ENCODE measurements at places on chromosomes 7 and 10.

GRCh38 chr7:55377162-55377817 is 12.2 kb downstream of the LANCL2 start:
- no peak for DNase-seq

- no peak for DNase-seq
Measured at GRCh38 chr7:37714606-37715005, 31.0 kb downstream of the GPR141 start.

DNA sequence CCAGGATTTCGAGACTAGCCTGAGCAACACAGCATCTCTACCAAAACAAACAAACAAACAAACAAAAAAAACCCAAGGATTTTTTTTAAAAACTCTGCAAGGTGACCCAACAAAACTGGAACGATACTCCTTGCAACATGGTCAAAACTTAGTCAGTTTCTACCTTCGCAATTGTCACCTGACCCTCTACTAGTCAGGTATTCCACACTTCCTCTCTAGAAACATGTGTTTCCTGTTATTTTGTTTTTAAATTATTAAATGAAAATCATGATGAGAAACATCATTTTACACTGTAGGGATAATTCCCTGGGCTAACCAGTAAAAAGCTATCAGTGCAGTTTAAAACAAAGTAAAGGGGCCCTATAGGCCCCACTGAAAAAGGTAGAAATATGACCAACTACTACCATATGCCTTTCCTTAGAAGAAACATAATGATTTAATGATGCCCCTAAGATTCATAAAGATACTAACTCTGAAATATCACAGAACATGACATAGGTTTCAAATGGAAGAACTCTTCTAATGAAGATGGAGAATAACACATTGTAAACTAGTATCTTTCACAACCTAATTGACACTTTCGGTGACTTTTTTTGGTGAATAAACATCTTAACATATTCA is 8.7 kb downstream of the BRAF start:
- no peak for DNase-seq

GRCh38 chr7:31049005-31049765 is 2.9 kb upstream of the ADCYAP1R1 start:
- no peak for DNase-seq

GRCh38 chr10:76265441-76266113 is 834.2 kb downstream of the LRMDA start:
- DNase-seq, result no peak

GRCh38 chr7:7701527-7701926 is 16.9 kb downstream of the RPA3 start:
- no peak for DNase-seq

DNA sequence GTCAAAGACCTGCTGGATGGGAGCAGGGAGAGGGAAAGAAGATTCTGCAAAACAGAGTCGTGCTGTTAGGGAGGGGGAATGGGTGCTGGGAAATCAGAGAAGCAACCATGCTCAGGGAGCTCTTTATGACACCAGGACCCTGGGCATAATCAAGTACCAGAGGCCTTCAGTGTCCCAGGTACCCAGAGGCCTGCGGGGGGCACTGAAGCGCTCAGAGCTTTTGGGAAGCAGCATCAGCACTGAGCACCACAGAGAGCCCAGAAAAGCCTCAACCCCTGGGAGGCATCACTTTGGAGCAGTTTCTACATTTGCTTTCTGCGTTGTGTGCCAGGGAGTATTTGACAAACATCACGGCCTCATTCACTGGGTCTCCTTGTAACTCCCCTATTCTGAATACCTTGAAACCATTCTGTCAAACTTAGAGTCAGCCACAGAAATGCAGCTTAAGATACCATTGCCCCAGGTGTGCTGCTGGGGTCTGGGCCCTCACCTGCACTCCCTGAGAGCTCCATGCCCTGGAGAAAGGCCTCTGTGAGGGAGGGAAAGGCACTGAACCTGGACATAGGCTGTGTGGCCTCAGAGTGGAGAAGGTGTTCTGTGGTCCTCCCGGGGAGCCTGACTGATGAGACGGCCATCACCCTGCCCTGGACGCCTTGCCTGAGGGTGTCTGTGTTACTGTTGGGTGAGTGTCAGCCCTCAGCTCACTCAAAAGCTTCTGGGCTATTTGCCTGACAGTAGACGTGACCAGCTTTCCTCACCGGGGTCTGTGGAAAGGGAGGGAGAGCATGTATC is 37.1 kb downstream of the CXCL12 start:
- peak; percentile 31 for DNase-seq

DNA sequence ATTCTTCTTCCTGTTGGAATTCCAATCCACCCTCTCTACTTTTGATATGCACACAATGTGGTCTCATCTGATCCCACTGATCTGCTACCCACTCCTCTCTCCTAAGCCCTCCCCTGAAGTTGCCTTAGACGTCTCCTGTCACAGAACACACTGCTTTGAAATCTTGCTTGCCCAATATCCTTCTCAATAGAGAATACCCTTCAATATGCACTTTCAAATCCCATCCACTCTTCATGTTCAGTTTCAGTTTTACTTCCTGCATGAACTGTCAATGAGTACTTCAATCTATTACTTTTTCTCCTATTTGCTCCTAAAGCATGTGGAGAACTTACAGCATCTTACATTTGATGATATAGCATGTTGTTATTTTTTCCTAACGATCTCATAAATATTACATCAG is 93.5 kb downstream of the UPF2 start:
- no peak for DNase-seq

DNA sequence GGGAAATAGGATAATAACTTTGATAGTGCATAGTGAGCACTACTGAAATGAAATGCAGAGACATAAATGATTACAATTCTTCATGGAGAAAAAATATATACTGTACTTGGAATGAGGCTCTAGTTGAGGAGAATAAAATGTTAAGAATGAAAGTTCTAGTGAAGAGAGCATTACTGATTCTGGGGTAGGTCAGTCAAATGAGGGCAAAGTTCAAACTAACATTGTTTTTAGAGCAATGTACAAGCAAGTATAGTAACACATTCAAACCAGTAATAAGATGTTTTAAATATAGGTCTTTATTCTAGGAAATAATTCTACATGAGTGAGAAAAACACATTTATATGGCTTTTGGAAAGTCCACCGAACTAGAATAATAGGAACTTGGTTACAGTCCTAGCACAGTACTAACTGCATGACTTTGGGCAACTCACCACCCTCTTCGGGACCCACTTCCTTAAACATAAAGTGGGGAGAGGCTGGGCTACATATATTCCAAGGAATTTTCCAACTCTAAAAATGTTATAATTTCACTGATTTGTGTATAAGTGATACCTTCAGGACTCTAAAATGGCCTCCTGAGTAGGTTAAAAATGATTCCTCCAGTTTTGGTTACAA is 86.4 kb downstream of the CDK6 start:
- no peak for DNase-seq

GRCh38 chr7:28668085-28668484 is 255.8 kb downstream of the CREB5 start:
- DNase-seq, result no peak

DNA sequence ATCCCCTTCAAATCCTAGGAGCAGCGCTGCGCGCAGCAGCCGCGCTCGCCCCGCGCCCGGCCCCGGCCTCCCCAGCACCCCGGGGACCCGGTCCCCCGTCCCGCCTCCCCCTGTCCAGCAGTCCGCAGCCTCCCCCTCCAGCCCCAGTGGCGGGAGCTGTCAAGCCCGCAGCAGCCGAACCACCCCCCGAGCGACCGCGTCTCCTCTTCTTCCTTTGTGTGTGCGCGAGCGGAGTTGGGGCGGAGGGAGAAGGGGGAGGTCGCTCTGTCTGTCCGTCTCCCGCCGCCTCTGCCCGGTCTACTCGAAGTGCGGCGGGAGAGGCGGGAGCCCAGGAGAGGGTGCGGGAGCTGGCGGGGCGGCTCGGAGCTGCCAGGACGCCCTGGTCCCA is 375 bp upstream of the CHN2 start:
- peak; percentile 62 for DNase-seq

- DNase-seq, result no peak
Measured at GRCh38 chr7:2800220-2800930, 43.7 kb downstream of the GNA12 start.

- no peak for DNase-seq
Measured at GRCh38 chr10:34241226-34242000, 573.7 kb downstream of the PARD3 start.

- no peak for DNase-seq
Measured at GRCh38 chr7:2040893-2041270, 191.9 kb downstream of the MAD1L1 start.

DNA sequence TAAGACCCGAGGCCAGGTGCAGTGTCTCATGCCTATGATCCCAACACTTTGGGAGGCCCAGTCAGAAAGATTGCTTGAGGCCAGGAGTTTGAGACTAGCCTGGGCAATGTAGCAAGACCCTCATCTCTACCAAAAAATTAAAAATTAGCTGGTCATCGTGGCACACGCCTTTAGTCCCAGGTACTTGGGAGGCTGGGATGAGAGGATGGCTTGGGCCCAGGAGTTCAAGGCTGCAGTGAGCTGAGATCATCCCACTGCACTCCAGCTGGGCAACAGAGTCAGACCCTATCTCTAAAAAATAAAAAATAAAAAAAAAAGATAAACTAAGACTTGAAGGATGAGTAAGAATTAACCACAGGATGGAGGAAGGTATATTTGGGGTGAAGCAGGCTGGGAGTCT is 77.9 kb downstream of the JCAD start:
- no peak for DNase-seq

- no peak for DNase-seq
Measured at GRCh38 chr10:99410876-99411275, 19.5 kb downstream of the GOT1 start.

DNA sequence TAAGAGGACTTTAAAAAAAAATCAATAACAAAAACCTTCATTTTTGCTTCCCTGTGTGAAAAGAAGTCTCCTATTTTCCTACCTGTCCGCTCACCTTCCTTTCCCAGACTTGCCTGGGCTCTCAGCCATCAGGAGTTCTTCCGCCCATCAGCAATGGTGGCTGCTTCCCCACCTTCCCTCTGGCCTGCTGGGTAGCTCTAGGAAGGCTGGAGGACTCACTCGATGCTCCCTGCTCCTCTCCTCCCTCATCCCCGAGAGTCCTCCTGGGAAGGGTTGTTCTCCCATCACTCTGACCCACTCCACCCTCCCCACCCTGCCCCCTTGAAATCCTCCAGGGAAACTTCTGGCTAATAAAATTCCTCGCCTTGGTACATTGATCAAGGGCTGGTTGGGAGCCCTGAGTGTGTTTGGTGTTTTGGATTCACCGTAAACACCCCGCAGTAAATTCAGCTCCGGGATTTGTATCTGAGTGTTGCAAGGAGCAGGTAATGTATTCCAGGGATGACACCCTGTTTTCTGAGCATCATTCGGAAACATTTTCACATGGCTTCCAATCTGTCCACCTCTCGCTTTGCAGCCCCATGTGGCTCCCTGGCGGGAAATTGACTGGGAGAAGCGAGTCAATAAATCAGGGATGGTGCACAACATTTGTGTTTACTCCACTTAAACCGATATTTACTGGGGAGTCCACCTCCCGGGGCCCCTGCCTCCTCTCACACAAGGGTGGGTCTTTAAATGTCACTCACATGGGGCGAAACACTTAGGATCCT is 126.4 kb upstream of the SDK1 start:
- no peak for DNase-seq

- no peak for DNase-seq
Measured at GRCh38 chr10:27664461-27664860, 81.2 kb downstream of the MKX start.

- no peak for DNase-seq
Measured at GRCh38 chr10:13907570-13907969, 320.8 kb downstream of the PRPF18 start.

DNA sequence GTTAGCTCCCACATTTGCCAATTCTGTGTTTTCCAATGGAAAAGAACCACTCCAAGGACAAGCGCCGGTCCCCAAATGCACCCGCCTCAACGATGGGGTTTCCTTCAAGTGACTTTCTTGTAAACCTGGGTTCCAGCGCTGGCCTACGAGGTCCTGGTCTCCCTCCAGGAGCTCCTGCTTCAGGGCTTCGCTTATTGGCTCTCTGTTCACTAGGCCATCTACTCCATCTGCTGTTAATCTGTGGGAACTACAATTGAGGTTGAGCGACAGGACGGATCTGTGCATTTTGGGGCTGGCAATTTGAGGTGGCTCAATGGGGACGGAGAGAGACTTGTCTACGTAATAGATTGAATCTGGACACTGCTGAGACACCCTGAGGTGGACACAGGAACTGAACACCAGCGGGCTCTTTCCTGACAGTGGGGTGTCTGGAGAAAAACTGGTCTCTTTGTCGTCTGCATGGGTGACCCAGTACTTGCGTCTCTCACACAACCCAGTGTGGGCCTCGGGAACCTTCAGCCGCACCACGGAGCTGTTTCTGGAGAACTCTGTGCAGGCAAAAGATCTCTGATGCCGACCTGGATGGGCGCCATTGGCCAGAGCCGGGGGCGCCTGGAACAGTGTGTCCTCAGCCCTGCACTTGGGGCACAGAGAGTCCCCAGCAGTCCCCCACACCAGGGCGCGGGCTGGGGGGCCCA is 115.9 kb upstream of the ADAM12 start:
- peak; percentile 87 for DNase-seq

GRCh38 chr10:17265468-17265867 is 37.4 kb downstream of the VIM start:
- DNase-seq, result no peak

DNA sequence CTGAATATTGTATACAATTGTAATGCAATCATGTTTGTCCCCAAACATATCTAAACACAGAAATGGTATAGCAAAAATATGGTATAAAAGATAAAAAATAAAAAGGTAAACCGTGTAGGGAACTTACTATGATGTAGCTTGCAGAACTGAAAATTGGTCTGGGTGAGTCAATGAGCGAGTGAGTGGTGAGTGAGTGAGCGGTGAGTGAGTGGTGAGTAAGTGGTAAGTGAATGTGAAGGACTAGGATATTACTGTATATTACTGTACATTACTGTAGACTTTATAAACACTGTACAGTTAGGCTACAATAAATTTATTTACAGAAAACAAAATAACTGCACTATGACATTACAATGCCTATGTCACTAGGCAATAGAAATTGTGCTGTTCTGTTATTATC is 1163.2 kb upstream of the SORCS1 start:
- DNase-seq, result no peak

GRCh38 chr7:74665296-74665938 is 7.9 kb downstream of the GTF2I start:
- DNase-seq, result no peak

- peak; percentile 8 for DNase-seq
Measured at GRCh38 chr7:91436655-91437054, 172.4 kb downstream of the FZD1 start.

- DNase-seq, result no peak
Measured at GRCh38 chr10:15172306-15172840, 3.9 kb upstream of the NMT2 start.

GRCh38 chr7:155344270-155344617 is 46.6 kb downstream of the INSIG1 start:
- DNase-seq, result peak; percentile 46

GRCh38 chr7:107998660-107999480 is 4.1 kb downstream of the LAMB1 start:
- no peak for DNase-seq

- no peak for DNase-seq
Measured at GRCh38 chr10:60914690-60915141, 29.3 kb downstream of the RHOBTB1 start.

GRCh38 chr7:138980563-138981291 is 462 bp downstream of the KIAA1549 start:
- peak; percentile 66 for DNase-seq

GRCh38 chr10:21993360-21994001 is 10.0 kb downstream of the DNAJC1 start:
- DNase-seq, result peak; percentile 24

- peak; percentile 70 for DNase-seq
Measured at GRCh38 chr10:18214691-18215563, 74.7 kb downstream of the CACNB2 start.

All from GM23338 (cell line).